ENCODE measurements at places on chromosomes 5 and 9.

- H3K36me3 ChIP-seq = no peaks in the 10 kb centered on the region
- H3K27ac ChIP-seq = no peak overlapping the region
- H3K4me1 ChIP-seq = no peaks in the 10 kb centered on the region
- no peak overlapping the region for H3K4me3 ChIP-seq
- H3K27me3 ChIP-seq = no peaks in the 10 kb centered on the region
- DNase-seq = no peak
Observed at GRCh38 chr5:133669472-133669871, 57.1 kb upstream of the FSTL4 start.

- H3K27ac ChIP-seq = no peak overlapping the region
- no peak for DNase-seq
- H3K36me3 ChIP-seq = no peaks in the 10 kb centered on the region
- no peaks in the 10 kb centered on the region for H3K4me1 ChIP-seq
- no peaks in the 10 kb centered on the region for H3K27me3 ChIP-seq
Observed at GRCh38 chr9:68851657-68852056, 146.6 kb downstream of the PIP5K1B start.

DNA sequence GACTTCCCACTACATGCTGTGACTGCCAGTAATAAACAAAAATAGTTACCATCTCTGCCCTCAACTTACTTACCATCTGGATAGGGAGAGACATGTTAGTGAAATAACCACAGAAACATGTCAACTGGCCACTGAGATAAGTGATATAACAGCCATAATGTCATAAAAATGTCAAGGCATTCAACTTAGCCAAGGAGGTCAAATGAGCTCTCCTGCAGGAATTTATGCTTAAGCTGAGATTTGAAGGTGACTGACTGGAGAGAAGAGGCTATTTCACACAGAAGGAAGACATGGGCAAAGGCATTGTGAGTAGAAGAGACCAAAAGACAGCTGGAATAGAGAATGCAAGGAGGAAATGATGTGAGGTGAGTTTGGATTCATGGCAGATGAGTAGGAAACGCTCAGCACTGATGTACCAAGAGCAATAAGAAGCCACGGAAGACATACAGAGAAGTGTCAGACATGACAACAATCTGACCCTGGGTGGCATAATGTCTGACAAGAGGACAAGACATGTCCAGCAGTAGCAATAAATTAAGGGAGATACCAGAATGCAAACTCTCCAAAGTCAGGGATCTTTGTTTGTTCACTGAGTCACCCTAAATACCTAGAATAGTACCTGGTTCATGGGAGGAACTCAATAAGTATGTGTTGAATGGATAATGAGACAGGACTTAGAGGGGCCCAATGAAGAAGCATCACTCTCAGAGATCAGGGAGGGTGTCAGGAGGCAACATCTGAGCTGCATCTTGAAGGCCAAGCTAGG, 318.8 kb downstream of the ACTL7B start:
- no peaks in the 10 kb centered on the region for H3K4me1 ChIP-seq
- no peak overlapping the region for H3K27ac ChIP-seq
- H3K36me3 ChIP-seq = no peaks in the 10 kb centered on the region

DNA sequence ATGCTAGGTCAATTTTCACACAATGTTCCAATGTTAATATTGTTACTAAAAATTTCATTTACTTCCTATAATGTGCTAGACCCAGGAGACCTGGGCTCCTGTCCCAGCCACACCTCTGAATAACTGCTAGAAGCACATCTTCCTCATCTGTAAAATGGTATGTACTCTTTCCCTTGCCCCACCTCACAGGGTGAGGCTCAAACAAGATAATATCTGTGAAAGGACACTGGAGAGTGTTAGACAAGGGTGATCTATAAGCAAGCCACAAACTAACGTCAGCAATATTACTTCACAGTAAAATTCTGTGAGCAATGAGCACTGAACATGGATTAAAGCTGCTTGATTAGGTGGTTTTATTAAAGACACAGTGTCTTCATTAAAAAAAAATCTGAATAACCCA, 186.4 kb downstream of the EPB41L4A start:
- peak overlapping the region; percentile 67 for H3K27ac ChIP-seq
- H3K4me1 ChIP-seq = peaks cover 35% of the 10 kb centered on the region
- H3K27me3 ChIP-seq = no peaks in the 10 kb centered on the region
- H3K4me3 ChIP-seq = no peak overlapping the region
- no peaks in the 10 kb centered on the region for H3K36me3 ChIP-seq
- no peak for DNase-seq

- H3K4me3 ChIP-seq = no peak overlapping the region
- no peak for DNase-seq
- no peak overlapping the region for H3K27ac ChIP-seq
- no peaks in the 10 kb centered on the region for H3K36me3 ChIP-seq
- no peaks in the 10 kb centered on the region for H3K27me3 ChIP-seq
Observed at GRCh38 chr5:102801371-102801770, 46.3 kb downstream of the PAM start.

DNA sequence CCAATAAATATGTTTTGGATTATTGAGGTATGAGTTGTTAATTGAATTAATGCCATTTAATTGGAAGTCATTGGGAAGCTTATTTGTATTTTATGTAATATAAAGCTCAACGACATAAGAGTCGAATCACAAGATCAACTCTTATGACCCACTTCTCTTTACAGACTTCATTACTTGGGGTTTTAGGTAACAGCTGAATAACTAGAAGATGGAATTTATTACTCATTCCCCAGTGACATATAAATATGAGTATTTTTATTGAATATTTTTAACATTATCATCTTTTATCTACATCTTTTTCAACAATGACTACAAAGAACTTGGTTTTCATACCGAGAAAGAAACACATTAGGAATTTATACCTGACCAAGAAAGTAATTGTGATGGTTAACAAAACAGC, 21.1 kb downstream of the HMGCR start:
- no peak for DNase-seq
- H3K27ac ChIP-seq = no peak overlapping the region
- no peaks in the 10 kb centered on the region for H3K27me3 ChIP-seq

GRCh38 chr5:142017832-142018427, 5.1 kb upstream of the GNPDA1 start:
- no peak overlapping the region for H3K27ac ChIP-seq
- H3K36me3 ChIP-seq = no peaks in the 10 kb centered on the region
- DNase-seq = no peak
- no peaks in the 10 kb centered on the region for H3K27me3 ChIP-seq
- H3K4me3 ChIP-seq = no peak overlapping the region

DNA sequence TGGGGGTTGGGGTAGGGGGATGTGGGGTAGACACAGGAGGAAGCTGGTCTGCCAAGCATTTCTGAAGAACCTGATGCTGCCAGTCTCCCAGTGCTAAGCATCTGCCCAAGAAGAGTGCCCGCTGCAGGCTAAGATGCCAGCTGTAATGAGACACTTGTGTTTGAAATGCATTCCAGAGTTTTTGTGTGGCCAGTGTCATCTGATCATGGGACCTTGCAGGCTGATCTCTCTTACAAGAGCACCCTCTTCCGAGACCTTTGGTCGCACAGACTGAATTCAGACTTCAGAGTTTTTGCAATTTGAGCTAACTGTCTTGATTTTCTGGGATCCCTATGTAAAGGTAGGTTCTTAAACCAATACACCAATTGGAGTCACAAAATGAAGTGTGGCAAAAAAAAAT, 58.1 kb downstream of the DENND1A start:
- peaks cover 9% of the 10 kb centered on the region for H3K36me3 ChIP-seq
- H3K27ac ChIP-seq = no peak overlapping the region
- peaks cover 5% of the 10 kb centered on the region for H3K4me1 ChIP-seq
- H3K4me3 ChIP-seq = no peak overlapping the region
- no peaks in the 10 kb centered on the region for H3K27me3 ChIP-seq
- no peak for DNase-seq

DNA sequence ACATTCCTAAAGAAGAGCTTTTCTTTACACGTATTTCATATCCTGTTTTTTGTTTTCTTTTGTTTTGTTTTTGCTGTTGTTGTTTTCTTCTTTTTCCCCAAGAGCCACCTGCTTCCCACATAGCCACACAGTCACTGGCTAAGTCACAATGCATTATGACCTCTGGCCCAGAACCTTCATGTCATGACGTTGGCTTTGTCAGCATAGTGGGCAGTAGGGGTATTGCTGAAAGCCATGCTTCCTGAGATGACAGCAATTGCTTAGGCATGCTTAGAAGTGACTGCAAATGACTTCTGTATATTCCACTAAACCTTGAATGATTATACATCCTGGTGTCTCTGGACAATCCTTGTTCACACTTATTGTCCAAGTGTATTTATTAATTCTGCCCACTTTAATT, 375.8 kb downstream of the TAF11L14 start:
- H3K27me3 ChIP-seq = no peaks in the 10 kb centered on the region
- no peaks in the 10 kb centered on the region for H3K4me1 ChIP-seq
- H3K4me3 ChIP-seq = no peak overlapping the region

GRCh38 chr9:35732800-35733541, 505 bp downstream of the CREB3 start:
- peaks cover 44% of the 10 kb centered on the region for H3K36me3 ChIP-seq
- H3K27me3 ChIP-seq = no peaks in the 10 kb centered on the region
- DNase-seq = no peak
- peaks cover 64% of the 10 kb centered on the region for H3K4me1 ChIP-seq
- peak overlapping the region; percentile 69 for H3K4me3 ChIP-seq

GRCh38 chr9:87800456-87800855, 74.5 kb downstream of the CTSL start:
- no peak overlapping the region for H3K4me3 ChIP-seq
- H3K27me3 ChIP-seq = peaks cover 15% of the 10 kb centered on the region
- DNase-seq = no peak
- no peak overlapping the region for H3K27ac ChIP-seq
- no peaks in the 10 kb centered on the region for H3K4me1 ChIP-seq

DNA sequence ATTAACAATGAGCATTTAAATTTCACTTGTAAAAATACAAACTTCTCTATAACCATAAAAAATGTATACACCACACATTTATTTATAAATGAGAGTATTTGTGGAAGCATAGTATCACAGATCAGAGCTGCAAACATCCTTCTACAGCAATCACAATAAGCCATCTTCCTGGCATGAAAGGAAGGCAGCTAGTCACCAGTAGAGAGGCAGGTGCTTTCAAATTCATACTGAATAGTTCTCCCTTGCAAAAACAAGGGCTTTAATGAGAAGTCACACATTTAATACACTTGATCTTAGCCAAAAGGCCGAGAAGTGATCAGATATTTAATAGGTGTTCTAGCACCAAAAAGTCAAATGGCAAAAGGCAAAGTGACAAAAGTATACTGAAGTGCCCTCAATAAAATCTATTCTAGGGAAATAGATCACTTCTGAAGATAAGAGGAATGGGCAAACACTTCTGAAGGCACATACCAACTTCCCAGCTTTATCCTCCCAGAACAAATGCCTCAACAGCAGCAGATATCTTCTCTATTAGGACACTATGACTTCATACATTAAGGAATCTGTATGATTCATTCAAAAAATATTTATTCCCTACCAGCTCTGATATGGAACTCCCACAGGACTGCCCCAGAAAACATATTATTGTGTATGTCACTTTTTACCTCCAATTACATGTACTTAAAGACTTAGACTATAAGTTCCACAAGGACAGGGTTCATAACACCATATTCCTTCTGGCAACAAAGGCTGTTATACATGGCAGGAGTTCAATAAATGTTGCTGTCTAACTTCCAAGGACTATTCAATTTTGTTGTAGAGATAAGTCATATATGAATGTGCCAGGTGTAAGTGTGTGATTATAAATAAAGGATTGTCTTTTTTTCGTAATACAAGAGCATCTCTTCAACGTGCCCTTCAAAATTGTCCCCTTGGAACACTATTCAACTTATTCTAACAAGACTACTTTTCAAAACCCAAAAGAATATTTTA, 31.7 kb downstream of the MAPKAP1 start:
- no peak for DNase-seq
- no peak overlapping the region for H3K27ac ChIP-seq
- no peaks in the 10 kb centered on the region for H3K27me3 ChIP-seq
- H3K4me3 ChIP-seq = no peak overlapping the region

- H3K36me3 ChIP-seq = no peaks in the 10 kb centered on the region
- no peaks in the 10 kb centered on the region for H3K4me1 ChIP-seq
- no peak overlapping the region for H3K27ac ChIP-seq
Observed at GRCh38 chr5:147803926-147804325, 21.4 kb upstream of the JAKMIP2 start.

GRCh38 chr9:97543561-97543960, 42.1 kb downstream of the TMOD1 start:
- DNase-seq = no peak
- H3K4me3 ChIP-seq = no peak overlapping the region
- peaks cover 8% of the 10 kb centered on the region for H3K36me3 ChIP-seq

DNA sequence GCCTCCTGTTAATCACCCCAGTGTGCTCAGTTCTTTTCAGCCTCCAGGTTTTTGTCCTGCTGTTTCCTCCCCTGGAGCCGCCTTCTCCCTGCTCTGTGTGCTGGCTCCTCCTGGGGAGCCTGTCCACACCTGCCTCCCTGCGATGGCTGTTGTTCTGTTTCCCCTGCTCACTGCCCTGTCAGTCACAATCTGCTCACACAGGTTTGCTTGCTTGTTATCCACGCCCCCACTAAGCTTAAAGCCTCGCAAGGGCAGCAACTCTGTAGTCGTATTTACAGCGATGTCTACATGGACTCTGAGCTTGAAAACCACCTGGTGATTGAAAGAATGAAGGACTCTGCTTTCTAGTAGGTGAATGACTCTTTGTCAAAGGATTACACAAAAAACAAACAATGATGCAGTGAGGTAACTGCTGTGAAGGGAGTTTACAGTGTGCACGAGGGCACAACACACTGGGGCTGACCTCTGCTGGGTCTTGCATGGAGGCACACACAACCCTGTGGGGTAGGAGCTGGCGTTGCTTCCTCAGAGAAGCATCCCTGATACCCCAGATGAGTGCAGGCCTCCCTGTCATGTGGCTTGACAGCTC, 39.6 kb upstream of the TEX48 start:
- no peaks in the 10 kb centered on the region for H3K27me3 ChIP-seq
- H3K4me3 ChIP-seq = no peak overlapping the region
- no peaks in the 10 kb centered on the region for H3K36me3 ChIP-seq
- DNase-seq = no peak
- H3K27ac ChIP-seq = no peak overlapping the region

- no peaks in the 10 kb centered on the region for H3K36me3 ChIP-seq
- no peak overlapping the region for H3K27ac ChIP-seq
- no peaks in the 10 kb centered on the region for H3K27me3 ChIP-seq
- no peak overlapping the region for H3K4me3 ChIP-seq
- DNase-seq = no peak
Observed at GRCh38 chr5:73994963-73995362, 369.0 kb downstream of the ARHGEF28 start.

DNA sequence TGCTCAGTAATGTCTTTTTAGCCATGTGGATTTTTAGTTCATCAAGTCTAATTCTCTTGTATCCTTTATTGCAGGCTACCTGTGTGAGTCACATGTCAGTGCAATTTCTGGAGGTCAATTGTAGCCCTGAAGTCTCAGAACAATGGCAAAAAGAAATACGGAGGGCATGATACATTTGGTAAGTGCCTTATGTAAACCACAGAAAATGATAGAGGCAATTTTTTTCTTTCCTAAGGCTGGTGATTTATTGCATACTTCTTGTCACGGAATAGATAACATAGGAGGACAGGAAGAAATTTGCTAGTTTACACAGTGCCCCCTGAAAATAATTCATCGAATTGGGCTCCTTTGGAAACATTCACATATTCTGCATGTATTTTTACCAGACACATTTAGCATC, 235.9 kb downstream of the DMRTA1 start:
- H3K4me1 ChIP-seq = no peaks in the 10 kb centered on the region
- DNase-seq = no peak
- no peaks in the 10 kb centered on the region for H3K36me3 ChIP-seq
- no peak overlapping the region for H3K4me3 ChIP-seq
- H3K27ac ChIP-seq = no peak overlapping the region
